Activated CD8-positive, alpha-beta T cell treated with anti-CD3 and anti-CD28 coated beads, Interleukin-2, amount 10 ng/mL, durations not matched to agents 7 days and 5 days (primary cell): ENCODE measurements at places on chromosomes 6 and 20. TPM values are rescaled to one million over a fixed set of nuclear protein-coding genes. Genes with fewer than 3 reads are reported as not detected.

The TMEM74B gene
- total RNA-seq: 1.1 TPM

The LEMD2 gene
- 59.8 TPM for total RNA-seq

The ARHGAP18 gene
- total RNA-seq: 11.9 TPM

DNA sequence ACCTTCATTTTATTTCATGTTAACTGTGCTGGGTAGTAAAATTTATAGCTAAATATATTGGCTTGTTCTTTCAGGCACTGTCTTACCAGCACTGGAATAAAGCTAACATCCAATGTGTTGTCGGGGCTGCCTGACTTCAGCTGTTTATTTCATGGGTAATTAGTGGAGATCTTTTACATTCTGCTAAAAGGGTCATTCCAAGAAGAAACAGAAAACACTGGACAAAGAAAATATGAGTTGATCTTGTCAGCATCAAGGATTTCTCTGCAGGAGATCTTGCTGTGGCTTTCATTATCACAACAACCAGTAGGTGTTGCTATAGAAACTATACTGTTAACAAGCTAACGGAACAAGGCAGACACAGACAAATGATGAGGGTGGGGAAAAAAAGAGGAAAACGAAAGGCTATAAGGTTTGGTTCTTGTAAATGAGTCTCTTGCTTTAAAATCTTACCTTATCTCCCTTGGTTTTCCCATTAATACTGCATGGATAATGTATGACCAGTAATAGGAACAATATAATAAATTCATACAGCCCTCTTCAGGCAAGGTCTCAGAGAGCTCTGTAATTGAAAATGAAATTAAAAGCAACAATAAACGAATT is 206.8 kb downstream of the SIM1 start:
- DNase-seq: no peak

GRCh38 chr6:136763716-136764516 is 28.4 kb downstream of the MAP3K5 start:
- DNase-seq: no peak

DNA sequence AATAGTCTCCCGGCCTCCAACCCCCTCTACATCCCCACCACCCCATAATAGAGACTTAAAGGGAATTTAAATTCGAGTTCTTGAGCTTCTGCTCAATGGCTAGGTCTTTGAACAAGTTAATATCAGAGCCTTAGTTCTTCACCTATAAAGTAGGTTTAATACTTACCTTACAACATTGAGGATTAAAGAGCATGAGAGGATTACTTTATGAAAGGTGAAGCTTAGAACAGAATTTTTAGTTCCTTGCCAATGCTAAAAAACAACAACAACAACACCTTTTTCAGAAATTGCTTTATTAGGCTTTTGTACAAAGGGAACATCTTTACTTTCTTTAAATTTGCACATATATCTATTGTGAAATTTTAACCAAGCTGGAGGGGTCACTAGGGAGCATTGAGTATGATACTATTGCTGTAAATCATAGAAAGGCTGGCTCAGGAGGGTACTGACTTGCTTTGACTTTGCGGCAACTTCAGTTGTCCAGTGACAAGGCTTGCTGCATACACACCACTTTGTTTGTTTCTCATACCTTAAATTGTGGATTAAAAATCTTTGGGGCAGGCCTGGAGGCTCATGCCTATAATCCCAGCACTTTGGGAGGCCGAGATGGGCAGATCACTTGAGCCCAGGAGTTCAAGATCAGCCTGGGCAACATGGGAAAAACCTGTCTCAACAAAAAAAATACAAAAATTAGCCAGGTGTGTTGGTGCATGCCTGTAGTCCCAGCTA is 9.7 kb downstream of the TOP1 start:
- DNase-seq: no peak

DNA sequence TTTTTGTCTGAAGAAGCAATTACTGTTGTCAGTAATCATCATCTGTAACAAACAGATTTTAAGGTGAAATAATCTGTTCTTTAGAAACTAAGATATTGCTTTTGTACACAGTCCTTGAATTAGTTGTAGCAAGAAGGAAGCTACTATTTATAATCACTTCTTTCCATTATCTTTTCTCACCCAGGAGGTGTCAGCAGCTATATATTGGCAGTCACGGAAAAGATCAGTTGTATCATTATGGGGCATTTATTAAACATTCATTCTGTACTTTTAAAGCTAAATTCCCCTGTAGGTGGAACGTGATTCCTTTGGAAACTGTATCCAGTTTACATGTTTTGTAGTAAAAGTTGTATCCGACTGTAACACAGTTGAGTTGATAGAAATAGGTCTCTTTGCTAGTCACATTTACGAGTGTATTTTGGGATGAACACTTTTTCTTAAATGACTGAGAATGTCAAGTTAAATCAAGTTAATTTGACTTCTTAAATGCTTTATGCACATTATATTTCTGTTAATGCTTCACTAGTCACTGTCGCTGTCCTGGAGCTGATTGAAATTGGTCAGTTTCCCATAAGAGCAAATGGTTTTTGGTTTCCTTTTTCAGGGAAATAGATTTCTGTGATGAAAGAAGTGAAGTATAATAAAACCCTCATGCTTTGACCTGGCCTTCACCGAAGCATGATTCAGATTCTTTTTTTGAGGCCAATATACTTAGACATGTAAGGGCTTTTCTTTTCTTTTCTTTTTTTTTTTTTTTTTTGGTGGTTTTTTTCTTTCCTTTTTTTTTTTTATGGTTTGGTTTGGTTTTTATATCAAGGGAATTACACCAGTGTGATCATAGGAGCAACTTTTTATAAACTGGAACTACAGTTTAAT is 5.1 kb downstream of the QKI start:
- no peak for DNase-seq
